ENCODE measurements at places on chromosomes 3 and 15.

DNA sequence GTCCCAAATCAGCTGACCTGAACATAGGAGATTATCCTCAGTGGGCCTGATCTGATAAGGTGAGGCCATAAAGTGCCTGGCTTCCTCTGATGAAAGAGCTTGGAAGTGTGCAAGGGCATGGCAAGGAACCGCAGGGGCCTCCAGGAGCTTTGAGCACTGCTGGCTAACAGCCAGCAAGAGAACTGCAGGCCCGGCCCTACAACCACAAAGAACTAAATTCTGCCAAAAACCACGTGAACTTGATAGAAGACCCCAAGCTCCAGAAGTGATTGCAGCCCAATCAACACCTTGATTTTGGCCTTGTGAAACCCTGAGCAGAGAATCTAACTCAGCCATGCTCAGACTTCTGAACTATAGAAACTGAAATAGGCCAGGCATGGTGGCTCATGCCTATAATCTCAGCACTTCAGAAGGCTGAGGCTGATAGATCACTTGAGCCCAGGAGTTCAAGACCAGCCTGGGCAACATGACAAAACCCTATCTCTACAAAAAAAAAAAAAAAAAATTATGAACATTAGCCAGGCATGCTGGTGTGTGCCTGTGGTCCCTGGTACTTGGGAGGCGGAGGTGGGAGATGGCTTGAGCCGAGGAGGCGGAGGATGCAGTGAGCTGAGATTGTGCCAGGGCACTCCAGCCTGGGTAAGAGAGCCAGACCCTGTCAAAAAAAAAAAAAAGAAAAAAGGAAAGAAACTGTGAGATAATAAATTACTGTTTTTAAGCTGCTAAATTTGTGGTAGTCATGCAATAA, 7.7 kb upstream of the DIS3L start:
- no peak for DNase-seq

DNA sequence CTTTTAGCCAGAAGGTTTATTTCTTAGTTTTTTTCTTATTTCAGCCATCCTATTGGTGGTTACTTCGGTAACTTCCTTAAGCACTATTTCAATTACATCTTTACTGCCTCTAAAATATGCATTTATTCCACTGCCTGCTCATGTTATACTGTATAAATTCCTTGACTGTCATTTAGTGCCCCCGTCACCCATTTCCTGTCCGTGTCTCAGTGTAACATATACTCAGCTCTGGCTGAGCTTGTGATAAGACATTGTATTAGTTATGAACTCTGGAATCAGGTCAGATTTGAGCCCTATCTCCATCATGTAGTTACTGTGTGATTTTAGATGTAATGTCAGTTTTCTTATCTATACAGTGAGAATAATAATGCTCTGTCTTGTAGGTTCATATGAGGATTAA, 24.2 kb downstream of the PIAS1 start:
- DNase-seq = no peak

GRCh38 chr15:80929225-80929624, 60.4 kb downstream of the MESD start:
- no peak for DNase-seq

DNA sequence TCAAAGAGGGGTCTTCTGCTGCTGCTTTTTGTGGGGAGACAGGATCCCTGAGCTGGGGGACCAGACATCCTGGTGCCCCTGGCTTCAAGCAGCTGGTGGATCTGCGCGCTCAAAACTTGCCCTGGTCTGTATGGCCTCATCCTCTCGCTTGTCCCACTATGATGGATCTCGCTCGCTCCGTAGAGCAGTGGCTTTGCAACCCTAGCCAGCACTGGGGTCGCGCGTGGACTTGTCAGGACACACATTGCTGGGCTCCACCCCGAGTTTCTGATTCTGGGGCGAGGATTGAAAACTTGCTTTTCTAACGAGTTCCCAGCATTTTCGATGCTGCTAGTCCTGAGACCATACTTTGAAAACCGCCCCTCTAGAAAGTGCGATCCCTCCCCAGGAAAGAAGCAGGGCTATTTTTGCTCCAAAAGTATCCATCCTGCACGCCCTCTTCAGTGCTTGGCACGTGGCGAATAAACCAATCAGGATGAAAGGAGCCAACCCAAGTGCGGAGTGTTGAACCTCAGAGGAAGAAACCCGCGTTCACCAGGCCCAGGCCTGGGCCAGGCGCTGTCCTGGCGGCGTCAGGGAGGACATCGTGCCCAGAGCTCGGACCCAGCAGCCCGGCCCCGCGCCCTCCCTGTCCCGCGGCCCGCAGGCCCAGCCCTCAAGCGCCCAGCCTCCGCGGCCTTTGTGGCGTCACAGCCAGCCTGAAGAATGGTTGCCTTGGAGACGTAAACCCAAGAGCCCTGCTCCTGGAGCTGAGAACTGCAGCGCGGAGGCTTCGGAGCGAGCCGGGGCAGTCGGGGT, at the start of gene CFAP100:
CFAP100 (plus strand) TSS at position 731 of the 798 bp plus-strand sequence. CDS start 1,092 bp downstream, outside the sequence.
- no peak for DNase-seq

DNA sequence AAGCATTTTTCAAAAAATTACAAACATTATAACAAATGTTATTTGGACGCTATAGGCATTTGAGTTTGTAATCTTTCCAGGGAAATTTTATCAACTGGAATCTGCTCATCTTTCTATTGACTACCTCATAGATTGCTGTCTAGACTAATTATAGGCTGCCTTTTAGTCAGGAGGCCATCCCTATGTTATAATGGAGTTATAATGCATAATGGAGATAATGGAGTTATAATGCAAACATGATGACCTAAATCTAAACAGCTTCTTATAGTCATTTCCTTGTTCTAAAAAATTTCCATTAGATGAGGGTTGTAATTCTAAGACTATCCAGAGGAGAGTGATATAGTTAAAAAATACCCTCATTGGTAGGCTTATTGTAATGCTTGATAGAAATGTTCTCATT, 226.4 kb downstream of the SI start:
- no peak for DNase-seq

DNA sequence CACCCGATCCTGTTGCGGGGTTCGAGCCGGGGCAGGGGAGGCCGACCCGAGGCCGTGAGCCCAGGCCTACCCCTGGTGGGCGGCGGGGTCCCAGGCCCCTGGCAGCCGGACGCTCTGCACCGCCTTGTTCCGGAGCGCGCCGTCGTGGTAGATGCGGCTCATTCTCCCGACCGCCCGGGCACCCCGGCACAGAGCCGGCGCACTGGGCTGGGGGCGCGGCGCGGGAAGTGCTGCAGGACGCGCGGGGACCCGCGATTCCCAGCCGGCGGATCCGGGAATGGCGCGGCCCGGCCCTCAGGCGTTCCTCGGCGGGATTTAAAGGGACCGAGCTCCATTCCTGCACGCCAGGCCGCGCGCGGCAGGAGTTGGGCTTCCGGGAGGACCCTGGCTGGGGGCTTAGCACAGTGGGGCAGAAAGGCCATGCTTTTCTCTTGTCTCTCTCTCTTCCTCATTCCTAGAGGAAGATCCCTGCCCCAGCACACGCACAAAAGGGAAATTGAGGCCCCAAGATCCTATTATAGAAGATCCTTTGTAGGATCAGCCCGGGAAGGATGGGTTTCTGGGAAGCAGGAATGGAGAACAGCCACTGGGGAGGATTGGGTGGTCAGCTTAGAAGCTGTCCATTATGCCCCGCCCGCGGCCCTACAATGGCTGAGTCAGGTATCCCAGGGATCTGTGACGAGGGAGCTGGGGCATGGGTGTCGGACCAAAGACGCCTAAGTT, at the start of gene ARPIN:
ARPIN (minus strand) TSS at position 279 of the 723 bp plus-strand sequence; CDS start at position 162, 117 bp downstream.
- DNase-seq = no peak

- DNase-seq = no peak
Observed at GRCh38 chr3:148852271-148852992, 12.7 kb upstream of the CPA3 start.
